Midbrain (tissue), 1 donor: ENCODE measurements at places on chromosomes 7 and 10.

GRCh38 chr7:114590298-114590697 is 175.7 kb downstream of the FOXP2 start:
- DNase-seq, result no peak

DNA sequence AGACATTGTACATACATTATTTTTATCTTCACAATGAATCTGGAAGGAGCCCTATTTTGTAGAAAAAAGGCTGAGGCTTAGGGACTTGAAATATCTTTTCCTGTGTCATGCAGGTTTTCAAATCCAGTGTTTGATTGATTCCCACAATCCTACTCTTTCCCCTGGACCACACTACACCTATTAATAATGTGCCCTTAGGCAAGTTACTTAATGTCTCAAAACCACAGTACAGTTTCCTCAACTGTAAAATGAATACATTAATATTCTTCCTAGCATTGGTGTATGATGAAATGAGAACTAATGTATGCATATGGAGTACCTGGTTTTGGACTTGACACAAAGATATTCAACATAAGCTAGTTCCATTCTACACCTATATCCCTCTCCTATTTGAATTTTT is 313.3 kb upstream of the SP8 start:
- DNase-seq, result no peak

- DNase-seq, result no peak
These were observed 6.4 kb upstream of the PON2 start for GRCh38 chr7:95441042-95441823.

- no peak for DNase-seq
These were observed 434.3 kb upstream of the SEMA3D start for GRCh38 chr7:85620936-85621685.

DNA sequence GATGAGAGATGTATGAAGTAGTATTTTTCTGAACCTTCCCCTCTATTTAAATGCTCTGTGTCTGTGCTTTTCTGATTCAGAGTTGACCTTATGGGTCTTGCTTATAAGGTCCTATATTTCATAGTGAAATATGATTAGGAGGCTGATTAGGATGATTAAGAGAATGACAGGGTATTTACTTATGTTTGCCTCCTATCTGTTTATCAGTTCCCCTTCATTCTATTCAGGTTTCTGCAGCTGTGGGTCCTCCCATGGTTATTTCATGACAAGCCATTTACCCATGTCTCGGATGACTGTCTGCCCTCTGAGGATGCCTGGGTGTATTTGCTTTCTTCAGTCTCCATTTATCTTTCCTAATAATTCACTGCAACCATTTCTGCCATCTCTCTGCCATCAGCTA is 16.9 kb downstream of the RPA3 start:
- DNase-seq, result no peak

DNA sequence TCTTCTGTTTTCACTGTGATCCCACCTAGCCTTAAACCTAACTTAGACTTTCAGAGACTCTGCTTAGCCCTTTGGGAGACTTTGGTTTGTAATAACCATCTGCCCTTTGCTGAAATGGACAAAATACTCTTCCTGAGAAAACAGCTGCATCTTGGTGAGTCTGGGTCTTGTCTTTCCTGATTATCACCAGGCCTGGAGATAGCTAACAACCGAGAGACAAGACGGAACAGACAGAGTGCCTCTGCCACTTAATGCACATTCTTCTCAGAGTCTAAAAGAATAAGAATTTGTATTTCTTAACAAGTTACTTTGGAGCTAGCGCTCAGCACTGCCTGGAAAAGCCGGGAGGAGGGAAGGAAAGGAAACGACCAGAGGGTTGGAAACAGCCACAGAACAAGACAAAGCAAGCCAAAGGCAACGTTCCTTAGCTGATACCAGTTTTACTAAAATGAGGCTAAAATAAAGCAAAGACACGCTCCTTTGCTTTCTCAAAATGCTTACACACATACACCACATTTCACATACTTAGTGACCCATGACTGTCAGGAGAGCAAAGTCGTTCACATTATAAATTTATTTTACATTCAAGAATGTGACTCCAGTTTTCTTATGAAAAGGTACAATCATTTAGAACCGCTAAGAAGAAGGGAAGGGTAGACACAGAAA is 70.3 kb upstream of the DGKI start:
- DNase-seq, result no peak
